ENCODE measurements at places on chromosomes 16 and 17.

GRCh38 chr16:24525970-24526559 lies 13.3 kb upstream of the RBBP6 start:
- no peak for DNase-seq

DNA sequence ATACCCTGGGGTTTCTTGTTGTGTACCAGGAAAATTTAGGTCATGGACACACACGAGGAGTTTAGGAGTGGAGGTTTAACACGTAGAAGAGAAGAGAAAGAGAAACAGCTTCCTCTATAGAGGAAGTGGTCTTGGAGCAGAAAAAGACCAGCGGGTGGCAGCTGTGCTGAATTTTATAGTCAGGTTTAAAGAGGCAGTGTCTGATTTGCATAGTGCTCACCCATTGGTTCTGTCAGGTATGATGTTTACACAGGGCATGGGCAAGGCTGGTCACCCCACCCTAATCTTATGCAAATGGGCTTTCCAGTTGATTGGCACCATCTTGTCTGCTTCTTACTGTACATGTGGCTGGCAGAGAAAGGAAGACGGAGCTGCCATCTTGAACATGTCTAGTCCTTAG lies 309.0 kb downstream of the CDH13 start:
- DNase-seq, result no peak

DNA sequence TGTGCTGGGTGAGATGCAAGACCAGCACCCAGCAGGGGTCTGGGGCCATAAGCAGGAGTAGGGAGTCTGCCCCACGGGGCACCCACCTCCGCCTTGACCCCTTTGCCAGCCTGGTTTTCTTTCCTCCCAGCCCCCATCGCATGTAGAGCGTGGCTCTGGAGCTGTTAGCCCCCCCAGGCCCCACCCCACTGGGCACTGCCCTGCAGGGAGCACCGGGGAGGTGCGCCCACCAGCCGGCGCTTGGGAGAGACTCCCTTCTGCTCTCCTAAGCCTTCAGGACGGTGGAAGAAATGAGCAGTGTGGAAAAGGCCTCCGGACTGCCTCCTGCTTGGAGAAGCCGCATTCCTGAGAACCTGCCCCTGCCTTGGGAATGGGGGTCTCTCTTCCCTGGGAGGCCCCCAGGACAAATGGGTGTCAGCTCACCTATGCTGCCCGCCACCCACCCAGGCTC lies 186.2 kb downstream of the IRF8 start:
- DNase-seq, result no peak

DNA sequence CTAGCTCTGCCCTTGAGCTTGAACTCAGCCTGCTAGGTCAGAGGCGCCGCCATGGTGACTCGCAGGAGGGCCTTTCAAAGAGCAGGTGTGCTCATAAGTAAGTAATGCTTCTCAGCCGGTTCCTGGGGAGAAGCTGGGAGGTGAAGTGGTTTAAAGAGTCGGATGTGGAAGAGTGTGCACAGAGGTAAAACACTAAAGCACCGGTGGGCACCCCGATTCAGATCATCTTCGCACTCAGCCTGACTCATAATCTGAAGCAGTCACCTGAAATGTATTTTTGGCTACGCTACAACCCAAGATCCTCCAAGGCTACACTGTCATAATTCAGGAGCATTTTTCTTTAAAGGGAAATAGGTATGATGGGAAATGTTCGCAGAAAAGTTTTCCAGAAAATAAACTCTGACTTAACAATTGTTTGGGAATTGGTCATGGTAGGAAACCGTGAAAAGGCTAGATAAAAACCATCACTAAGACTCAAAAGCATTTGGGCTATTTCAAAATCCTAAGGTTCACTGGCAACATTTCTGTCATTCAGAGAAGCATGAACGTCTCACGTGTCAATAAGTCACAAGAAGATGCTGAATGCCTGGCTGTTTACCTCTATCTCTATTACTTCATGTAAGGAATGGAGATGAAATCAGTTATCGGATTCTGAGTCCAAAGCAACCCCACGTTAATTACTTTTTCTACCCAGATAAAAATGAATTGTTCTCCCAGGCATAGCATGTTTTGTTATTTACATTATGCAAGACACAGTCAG lies 17.8 kb downstream of the CDH8 start:
- DNase-seq, result no peak

DNA sequence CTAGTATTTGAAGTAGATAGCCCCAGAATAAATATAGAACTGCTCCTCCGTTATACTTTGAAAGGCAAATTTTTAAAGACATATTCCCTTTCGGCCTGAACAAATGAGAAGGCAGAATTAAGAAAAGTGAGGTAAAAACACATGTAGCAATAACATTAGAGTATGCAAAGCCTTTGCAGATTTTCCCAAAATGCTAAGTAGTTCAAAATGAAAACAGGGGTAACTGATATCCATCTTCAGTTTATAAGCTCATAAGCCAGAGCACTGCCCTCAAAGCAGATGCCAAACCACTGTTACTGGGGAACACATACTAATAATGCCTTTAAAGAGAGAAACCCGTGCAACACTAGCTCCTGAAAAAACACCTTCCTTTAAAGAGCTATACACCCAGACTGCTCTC lies 51.3 kb upstream of the CLEC18B start:
- no peak for DNase-seq

DNA sequence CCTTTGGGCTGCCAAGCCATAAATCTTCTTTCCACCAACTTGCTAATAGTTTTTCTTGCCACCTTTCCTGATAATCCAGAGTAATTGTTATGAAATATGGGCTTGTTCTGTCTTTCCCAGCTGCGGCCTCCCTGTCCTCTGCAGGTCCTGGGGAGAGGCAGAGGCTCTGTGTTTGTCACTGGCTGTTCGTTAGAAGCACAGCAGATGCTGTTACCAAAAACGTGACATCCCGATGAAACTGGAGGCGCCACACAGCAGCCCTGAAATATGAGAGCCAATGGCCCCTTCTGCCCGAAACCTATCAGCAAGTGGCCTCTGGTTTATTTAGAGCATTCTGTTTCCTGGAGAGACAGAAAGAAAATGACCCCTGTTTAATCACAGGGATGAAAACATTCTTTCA lies 115.1 kb upstream of the ANKFN1 start:
- DNase-seq, result no peak

All from stimulated activated CD4-positive, alpha-beta T cell treated with anti-CD3 and anti-CD28 coated beads, TNF-alpha, amount 100 ng/mL, for 24 hours (primary cell).